GM19239 (cell line): ENCODE measurements at places on chromosomes 7 and 10.

DNA sequence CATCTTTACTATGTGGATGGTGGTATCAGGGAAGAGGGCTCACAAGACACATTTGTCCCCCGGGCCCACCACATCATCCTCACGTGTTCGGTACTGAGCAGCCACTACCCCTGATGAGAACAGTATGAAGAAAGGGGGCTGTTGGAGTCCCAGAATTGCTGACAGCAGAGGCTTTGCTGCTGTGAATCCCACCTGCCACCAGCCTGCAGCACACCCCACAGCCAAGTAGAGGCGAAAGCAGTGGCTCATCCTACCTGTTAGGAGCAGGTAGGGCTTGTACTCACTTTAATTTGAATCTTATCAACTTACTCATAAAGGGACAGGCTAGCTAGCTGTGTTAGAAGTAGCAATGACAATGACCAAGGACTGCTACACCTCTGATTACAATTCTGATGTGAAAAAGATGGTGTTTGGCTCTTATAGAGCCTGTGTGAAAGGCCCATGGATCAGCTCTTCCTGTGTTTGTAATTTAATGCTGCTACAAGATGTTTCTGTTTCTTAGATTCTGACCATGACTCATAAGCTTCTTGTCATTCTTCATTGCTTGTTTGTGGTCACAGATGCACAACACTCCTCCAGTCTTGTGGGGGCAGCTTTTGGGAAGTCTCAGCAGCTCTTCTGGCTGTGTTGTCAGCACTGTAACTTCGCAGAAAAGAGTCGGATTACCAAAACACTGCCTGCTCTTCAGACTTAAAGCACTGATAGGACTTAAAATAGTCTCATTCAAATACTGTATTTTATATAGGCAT lies 9.1 kb upstream of the CSGALNACT2 start:
- no peak for DNase-seq

- DNase-seq: no peak
These were observed 343.8 kb upstream of the ANKRD30A start for GRCh38 chr10:36781570-36781969.

DNA sequence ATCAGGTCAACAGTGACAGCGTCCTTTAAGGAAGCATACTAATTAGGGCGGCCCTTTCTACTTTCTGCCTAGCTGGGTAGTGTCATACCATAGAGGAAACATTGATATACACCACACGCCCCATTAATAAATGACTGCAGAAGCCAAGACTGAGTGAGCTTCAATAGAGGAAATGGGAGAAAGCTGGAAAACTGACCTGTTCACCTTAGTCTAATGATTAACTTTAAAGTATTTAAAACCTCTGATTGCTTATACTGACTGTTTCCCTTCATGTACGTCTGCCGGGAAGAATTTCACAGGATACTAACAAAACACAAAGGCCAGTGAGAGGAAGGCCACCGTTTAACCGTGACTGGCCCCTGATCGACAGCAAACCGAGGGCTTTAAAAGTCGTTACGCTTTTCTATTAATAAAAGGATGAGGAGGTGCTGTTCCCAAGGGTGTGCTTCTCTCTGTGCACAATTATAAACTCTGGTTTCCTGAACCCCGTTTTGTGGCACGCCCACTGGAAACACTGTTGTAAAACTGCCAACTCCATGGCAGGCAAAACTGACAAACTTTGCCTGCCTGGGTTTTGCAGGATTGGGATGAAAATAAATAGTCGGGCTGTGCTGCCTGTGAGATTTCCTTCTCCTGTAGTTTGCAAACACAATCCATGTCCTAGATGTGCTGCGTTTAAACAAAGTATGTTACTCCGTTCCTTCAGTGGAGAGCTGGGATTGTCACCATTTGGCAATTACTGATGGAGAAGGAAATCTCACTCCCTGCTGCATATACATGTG lies 137.6 kb downstream of the NRP1 start:
- no peak for DNase-seq

DNA sequence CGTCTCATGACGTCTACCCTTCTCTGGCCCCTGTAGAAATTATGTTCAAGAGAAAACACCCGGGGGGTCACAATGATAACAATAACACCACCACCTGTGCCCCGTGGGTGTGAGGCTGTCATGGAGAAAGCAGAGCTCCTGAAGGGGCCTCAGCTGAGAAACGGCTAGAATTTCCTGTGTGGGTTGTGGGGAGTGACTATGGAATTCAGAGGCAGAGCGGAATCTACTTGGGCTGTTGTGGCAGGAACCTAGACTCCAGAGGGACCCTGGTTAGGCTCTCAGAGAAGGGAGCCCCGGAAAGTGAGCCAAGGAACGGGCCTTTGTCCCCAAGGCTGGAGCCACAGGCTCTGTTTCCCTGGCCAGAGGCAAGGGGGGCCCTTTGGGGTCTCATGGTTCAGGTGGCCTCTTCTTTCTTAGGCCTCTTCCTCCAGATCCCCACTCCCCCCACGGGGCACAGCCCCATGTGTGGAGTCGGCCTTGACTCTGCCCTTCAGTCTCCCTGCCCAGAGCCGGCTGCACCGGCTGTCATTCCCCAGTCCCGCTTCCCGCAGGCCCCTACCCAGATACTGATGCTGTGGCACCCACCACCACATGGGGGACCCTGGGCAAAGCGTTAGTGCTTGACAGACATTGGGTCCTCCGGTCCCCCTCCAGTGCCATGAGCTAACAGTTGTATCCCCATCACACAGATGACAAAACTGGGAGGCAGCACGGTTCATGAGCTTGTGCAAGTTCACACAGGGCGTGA lies 6.5 kb upstream of the GIMAP8 start:
- DNase-seq: no peak

- DNase-seq: no peak
These were observed 5.0 kb downstream of the HBP1 start for GRCh38 chr7:107173691-107174406.

- DNase-seq: no peak
These were observed 182.0 kb upstream of the PHYHIPL start for GRCh38 chr10:58994226-58995057.

- DNase-seq: no peak
These were observed 21.8 kb downstream of the ZNF775 start for GRCh38 chr7:150400788-150401423.

DNA sequence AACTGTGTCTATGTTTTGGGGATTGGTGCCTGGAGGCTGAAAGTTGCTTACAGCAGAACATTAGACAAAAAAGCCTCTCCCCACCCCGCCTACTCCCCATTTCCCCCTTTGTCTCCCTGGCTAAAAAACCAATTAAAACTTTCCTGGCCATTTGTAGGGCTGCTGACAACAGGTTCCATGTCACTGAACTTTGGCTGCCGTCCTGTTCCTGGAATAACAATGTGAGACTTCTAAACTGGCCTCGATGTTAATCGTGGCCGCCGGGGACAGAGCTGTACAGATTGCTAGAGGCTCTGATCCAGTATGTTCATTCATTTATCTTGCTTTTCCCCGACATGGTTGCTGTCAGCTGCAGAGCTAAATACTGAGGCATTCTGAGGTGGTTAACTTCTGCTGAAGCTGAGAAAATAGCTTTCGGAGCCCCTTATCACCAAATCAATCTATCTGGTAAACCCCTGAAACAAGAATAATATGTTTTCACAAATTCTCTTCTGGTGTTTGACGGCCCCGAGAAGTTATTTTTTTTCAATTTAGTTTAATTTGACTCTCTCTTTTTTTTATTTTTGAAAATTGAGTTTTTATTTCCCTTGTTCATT lies 271.6 kb downstream of the GFRA1 start:
- DNase-seq: no peak

DNA sequence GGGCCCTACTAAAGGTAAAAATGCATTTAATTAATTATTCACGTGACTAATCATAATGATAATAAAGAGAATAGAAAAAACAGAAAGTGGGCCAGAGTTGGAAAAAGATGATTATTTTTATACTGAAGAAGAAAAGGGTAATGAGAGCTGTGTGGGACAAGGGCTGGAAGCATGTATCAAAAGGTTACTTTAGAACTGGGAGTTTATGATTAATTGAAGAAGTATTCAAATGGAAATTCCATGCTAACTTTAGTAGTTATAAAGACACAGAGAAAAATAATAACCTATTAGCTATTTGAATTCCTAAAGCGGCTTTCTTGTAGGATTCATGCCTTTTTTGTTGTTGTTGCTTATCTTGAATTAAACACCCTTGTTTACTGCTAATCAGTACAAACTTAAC lies 49.9 kb downstream of the MKX start:
- DNase-seq: no peak

DNA sequence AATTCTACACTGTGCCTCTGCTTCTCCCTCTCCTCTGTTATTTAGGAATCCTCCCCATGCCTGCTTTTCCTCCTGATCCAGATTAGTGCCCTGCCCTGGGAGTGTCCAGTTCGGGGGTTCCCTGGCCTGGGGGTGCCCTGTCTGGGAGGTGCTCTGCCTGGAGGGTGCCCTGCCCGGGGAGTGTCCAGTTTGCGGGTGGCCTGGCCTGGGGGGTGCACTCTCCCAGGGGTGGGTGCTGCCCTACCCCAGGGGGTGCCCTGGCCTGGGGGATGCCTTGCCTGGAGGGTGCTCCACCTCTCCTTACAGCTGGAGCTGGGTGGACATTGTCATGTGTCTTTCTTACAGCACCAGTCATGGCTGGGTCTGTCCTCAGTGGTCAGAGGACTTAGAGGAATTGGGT lies 20.2 kb downstream of the RAMP3 start:
- no peak for DNase-seq

GRCh38 chr10:11337516-11337915 lies 273.9 kb downstream of the USP6NL start:
- DNase-seq: no peak

DNA sequence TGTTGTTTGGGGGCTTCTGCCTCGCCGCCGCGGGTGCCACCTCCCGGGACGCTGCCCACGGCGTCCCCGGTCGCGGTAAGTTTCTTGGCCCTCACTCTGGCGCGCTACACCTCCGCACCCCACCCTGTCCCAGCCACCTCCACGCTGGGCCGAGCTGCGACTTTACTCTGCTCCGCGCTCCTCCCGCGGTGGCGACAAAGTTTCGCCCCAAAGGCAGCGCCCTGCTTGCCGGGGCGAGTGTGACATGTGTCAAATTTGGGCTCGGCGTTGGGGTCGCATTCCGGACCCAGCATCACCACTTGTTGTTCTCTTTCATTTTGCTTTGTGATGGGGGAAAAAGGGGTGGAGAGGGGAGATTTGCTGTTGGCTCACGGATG lies 167.7 kb upstream of the PPP1R3A start:
- DNase-seq: no peak

GRCh38 chr7:114084472-114085312 lies 165.9 kb upstream of the PPP1R3A start:
- no peak for DNase-seq

DNA sequence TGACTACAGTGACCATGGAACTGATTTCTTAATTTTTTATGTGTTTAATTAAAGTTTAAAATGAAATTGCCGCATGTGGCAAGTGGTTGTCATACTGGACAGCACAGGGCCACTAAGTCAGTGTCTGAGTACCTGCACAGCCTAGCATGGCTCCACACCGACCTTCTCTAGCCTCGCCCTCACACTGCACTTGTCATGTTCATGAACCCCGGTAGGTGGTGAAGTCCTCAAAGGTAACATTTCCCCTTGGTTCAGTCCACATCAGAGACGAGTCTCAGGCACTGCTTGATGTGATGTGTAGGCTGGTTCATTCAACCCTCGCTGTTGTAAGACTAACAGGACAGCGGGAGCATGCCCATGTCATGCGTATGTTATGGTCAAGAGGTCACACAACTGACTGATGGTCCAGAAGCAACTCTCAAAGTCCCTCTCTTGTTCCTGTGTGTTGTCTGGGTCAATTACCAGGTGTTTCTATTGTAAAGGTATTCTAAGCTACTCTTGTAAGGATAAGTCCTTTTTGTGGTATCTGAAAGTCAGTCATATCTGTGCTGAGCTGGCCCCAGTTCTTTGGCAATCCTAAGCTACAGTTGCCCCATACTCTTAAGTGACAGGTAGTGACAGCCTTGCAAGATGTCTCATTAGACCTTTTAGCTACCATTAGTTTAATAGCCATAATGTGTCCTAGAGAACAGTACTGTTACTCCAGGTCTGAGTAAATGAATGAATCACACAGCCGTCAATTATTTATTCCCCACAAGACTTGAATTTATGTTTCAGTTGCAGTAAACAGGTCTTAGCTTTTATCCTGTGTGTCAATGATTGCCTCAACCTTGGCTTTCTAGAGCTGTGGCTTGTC lies 32.9 kb upstream of the ZC3HAV1L start:
- no peak for DNase-seq

DNA sequence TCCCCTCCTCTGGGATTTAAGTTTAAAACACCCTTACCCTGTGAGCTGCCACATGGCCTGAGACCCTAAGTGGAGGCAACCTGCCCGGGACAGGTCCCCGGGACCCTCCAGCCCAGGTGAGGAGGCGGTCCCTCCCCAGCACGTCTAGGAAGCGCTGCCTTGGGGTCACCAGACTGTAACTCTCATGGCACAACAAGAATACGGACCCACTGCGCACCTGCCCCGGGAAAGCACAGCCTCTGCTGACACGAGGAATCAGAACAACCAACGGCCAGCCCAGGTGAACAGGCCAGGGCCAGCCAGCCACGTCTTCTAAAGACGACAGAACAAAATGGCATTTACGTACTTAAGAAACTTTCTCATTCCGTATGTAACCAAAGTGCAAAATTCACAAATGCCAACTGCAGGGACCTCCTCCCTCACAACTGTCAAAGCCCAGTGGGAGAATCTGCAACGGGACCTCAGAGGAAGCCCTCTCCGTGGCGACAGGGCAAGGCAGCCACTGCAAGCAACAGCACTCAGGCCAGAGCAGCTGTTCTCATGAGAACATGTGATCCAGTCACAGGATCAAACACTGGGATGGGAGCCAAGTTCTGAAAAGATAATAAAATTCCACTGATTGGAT lies 208.4 kb downstream of the DIP2C start:
- no peak for DNase-seq

DNA sequence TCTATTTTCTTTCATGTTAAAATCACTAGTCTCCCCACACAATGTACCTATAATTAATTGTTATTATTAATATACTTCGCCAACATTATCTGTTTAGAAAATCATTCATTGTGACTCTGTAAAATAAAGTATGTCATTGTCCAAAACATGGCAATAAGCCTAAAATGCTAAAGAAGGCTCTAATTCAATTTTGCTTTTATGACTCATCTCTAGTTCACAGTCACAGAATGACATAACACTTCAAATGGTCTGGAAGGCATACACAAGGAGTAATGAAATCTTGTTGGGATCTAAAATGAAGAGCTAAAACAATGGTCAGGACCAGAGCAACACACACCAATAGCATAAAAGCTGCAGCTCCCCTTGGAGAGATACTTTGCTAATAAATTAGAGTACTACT lies 505.8 kb downstream of the GPAM start:
- DNase-seq: no peak

- DNase-seq: no peak
These were observed 627.7 kb upstream of the GALNT17 start for GRCh38 chr7:70504254-70504653.

- DNase-seq: no peak
These were observed 24.3 kb downstream of the PLEKHS1 start for GRCh38 chr10:113775686-113776294.

- DNase-seq: no peak
These were observed 20.1 kb upstream of the CDK6 start for GRCh38 chr7:92856436-92856835.

GRCh38 chr10:92242910-92243671 lies 47.8 kb downstream of the CPEB3 start:
- no peak for DNase-seq
